ENCODE measurements at places on chromosomes 7 and 10.

DNA sequence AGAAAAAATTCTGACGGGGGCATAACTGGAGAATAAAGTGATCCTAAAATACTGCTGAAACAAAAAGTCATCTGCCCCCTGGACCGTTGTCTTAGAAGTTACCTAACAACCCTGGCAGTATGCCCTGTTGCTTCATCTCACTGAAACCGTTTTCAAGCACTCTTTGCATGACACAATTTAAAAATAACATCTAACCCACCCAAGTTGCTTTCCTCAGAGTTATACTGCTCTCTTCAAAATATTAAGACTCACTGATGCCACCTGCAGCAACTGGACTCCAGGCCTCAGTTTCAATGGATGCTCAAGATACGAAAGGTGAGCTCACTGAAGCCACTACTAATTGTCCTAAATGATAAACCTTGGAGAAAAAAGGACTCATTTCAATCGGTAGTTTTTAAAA is 57.4 kb downstream of the CDK6 start:
- no peak for DNase-seq

GRCh38 chr7:53119514-53119941 is 84.1 kb downstream of the POM121L12 start:
- DNase-seq, result no peak

GRCh38 chr7:116195451-116195850 is 14.9 kb upstream of the TES start:
- no peak for DNase-seq

- peak; percentile 64 for DNase-seq
Measured at GRCh38 chr7:111029574-111030251, 61.2 kb upstream of the LRRN3 start.
